ENCODE measurements at places on chromosomes 16 and 17.

DNA sequence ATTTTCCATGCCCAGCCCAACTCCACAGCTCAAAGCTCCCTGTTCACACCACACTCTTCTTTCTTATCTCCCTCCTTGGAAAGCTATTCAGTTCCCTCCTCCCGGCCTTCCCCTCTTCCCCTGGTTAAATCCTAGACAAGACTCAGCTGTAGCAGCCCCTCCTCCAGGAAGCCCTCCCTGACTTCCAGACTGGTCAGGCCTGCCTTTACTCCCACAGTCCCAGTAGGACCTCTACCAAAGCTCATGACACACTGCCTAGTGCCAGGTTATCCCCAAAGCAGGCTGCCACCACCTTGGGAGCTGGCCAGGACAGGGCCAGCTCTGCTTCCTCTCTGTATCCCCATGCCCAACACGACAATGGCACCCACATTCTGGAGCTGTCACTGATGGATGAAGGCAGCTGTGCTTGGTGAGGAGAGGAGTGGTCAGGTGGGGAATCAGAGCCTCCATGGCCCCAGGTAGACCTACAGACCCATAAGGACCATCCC lies 50.0 kb downstream of the BEAN1 start:
- DNase-seq, result no peak

DNA sequence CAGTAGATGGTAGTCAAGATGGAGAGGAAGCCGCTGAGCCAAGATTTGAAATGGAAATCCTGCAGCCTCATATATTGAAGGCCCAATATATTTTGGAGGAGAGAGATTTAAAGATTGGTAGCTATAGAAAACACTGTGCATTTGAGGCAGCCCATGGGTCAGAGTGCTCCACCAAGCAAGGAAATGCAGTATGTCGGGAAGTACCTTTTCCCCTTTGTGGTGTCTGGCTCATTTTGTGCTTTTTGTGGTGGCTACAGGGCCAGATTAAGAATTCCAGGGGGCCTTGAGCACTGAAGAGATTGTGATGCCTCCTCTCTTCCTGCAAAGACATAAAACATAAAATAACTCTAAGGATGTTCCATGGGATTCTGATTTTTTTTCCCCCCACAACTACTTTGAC lies 39.6 kb downstream of the CDRT15 start:
- DNase-seq, result no peak

DNA sequence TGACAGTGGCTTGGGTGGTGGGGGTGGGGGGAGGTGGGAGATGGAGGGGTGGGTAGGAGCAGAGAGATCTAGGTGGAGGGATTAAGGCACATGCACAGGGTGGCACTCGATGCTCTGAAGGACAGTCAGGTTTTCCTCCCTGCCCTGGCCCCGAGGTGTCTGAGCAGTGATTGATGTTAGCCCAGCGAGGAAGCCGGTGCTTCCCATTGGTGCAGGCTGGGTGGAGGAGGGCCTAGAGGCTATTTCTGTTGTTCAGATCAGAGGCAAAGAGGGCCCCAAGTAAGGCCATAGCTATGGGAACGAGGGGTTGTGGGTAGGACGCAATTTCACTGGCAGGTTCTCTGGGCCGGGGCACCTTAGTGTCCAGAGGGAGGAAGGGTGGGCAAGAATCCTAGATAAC lies 23.1 kb downstream of the CACNA1G start:
- DNase-seq, result no peak

- DNase-seq, result no peak
These were observed 1.8 kb upstream of the APOH start for GRCh38 chr17:66230922-66231591.

- no peak for DNase-seq
These were observed 33.3 kb downstream of the ADCY7 start for GRCh38 chr16:50299508-50300105.

DNA sequence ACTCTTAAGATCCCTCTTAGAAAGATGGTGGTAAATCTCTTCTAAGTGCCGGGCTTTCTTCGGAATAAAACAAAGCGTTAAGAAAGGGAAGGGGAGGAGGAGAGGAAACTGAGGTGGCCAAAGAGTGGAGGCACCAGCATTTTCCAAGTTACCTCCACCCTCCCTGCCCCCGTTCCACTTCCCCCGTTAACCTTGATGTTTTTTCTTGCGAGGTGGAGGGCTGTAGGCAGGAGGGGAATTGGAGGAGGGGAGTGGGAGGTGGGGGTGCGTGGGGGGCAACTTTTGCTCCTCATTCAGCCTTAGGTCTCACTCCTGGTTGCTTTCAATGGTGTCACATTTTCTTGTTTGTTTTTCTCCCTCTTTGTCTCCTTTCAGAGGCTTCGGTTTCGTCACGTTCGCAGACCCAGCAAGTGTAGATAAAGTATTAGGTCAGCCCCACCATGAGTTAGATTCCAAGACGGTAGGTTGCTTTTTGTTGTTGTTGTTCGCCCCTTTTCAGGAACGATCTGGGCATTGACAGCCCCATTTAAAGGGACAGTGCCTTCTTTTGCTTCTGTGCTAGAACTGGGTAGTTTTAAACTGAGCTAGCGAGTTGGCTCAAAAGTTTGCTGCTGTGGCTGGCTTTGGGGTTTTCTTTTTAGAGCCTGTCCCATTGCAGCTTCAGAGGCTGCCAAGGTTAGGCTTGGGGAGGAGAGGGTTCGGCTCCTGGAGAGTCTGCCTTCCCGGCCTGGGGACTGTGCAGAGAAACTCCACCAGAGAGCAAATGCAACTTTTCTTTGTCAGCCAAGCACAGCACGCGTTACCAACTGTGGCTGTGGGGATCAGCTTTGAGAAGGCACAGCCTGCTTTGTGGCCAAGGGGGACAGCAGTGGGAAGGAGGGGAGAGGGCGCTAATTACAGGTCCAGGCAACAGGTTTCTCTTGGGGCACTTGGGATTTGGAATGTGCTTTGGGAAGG lies 1.9 kb downstream of the MSI2 start:
- DNase-seq, result no peak

DNA sequence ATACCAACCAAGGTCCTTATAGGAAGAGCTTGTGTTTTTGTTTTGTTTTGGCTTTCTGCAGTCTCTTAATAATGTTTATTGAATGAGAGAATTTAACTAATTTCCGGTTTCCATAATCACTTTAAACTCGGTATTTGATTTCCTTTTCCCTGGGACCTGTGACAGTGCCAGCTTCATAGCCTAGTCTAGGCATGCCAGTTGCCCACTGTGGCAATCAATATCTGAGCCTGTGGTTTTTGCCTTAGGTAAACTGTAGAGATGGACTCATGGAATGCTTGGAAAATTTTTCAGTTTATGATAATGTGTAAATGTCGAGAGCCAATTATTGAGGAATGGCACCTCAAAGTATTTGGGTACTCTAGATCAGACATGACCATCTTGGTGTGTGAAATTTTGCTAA lies 78.2 kb downstream of the FTO start:
- no peak for DNase-seq

GRCh38 chr17:65990593-65990992 lies 201.3 kb downstream of the CEP112 start:
- DNase-seq, result no peak
